ENCODE measurements at places on chromosomes 4 and X. TPM values are rescaled to one million over a fixed set of nuclear protein-coding genes. Genes with fewer than 3 reads are reported as not detected.

- no peak for DNase-seq
These were observed 119.4 kb downstream of the AFAP1 start for GRCh38 chr4:7820031-7820818.

- DNase-seq = no peak
These were observed 3.0 kb downstream of the SASH3 start for GRCh38 chrX:129782706-129783105.

- no peak for DNase-seq
These were observed 1156.7 kb downstream of the FAM133A start for GRCh38 chrX:94830717-94831116.

GRCh38 chr4:183445097-183445428 lies 627 bp downstream of the CDKN2AIP start:
- DNase-seq = no peak

DNA sequence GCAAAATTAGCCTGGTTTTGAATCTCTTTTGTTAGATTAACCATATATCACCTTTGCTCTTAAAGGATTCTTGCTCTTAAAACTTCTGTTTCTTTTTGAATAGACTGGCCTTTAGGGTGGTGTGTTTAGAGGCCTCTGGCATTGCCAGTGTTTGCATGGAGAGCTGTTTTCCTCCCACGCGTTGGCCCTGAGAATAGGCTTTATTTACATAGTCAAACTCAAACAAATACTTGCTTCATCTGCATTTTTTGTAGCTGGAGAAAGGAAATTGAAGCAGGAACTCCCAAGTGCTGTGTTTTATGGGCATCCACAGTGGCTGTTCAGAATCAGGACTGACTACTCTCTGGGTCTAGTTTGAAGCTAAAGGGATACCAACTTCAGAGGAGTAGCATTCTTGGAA lies 2.7 kb downstream of the SHROOM2 start:
- no peak for DNase-seq

DNA sequence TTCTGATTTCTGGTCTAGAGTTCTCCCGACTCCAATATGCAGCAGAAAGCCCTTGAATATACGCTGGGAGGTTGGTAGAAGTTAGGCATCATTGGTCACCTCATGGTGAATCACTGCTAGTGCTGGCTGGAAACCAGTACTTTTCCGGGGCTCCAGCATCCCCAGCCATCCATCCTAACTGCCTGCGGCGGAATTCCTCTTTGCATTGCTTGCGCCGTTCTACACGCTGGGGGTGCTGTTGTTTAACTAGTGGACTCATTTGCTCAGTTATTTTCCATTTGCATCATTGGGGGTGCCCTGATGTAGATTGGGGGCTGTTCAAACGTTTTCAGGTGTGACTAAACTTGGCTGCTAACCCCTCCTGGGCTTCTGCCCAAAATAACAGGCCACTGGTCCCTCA lies 23.3 kb upstream of the GPR50 start:
- DNase-seq = no peak

- no peak for DNase-seq
These were observed 640.3 kb downstream of the TRIML1 start for GRCh38 chr4:188779581-188779980.

GRCh38 chrX:10598540-10598939 lies 21.8 kb downstream of the MID1 start:
- DNase-seq = no peak

DNA sequence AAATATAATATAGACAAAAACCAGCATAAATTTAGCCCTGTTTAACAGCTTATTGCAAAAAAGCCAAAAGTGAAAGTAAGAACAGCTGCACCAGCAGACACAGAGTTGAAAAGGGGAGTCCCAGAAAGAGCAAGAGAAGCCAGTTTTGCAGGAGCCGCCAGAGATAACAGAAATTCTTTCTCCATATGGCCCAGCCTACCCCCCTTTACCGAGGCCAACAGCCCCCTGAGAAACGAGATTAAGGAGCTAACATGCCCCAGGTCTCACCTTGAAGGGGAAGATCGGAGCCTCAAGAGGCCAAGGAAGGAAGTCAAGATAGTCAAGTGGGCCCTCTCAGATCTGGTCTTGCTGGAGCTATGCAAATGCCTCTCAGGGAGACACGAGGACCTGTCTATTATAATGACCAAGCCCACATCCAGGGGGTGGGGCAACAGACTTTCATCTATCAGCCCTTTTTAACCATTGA lies 4.8 kb downstream of the ACOX3 start:
- DNase-seq = peak; percentile 27

DNA sequence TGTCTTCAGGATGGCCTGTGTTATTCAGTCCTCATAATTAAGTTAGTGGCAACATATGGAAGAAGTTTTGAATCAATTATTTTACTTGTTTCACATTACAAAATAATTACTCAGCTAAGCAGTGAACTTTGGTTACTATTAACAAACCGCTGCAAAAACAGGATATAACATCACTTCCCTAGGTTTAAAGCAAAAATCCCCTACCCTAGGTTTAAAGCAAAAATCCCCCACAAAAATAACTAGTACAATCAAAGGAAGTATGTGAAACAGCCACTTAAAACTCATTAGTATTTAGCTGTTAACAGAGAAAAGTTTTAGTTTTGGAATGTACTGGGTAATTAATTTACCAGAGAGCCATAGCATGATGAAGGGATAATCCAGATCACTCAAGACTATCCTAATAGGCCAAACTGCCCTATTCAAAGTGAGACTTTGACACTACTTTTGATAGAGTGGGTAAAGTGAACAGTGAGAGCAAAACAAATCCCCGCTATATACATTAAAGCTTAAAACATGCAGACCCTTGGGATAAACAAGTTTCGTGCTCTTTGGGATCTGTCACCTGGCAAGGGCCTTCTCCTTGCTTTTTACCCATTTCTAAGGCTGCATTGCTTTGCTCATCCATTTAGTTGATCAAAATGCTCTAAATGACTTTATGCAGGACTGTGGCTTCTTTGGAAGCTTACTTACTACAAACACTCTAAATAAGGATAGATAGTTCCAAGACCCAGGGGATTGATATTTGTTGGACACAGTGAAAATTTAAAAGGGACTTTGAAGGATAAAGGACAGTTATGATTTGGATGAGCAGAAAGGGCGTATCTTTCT lies 36.4 kb upstream of the GPR174 start:
- no peak for DNase-seq

DNA sequence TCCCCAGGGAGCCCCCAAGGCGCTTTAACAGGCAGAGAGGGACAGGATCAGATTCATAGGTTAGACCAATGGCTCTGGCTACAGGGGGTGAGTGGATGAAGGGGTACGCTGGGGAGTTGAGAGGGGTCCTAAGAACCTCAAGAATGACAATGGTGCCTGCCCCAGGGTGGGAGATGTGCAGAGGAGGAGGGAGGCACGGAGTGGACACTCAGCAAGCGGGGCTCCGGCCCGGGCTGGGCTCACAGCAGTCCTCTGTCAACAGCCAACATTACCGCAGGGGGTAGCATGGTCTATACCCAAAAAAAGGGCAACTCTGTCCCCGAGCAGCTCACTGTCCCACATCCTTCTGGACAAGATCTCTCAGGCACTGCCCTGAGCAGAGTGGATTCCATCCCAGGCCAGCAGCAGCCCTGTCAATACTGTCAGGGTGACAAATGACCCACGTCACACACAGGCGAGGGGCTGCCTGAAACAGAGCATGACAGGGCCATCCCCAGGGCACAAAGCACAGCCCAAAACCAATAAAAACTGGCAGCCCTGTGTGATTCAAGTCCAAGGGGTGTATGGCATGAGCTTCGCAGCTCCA lies 47.7 kb upstream of the PPP2R2C start:
- DNase-seq = no peak

GRCh38 chrX:14291666-14292500 lies 237.5 kb upstream of the GLRA2 start:
- no peak for DNase-seq

GRCh38 chr4:109755656-109756055 lies 25.8 kb upstream of the PLA2G12A start:
- DNase-seq = no peak

GRCh38 chr4:102500352-102500695 lies 835 bp upstream of the NFKB1 start:
- DNase-seq = no peak

GRCh38 chr4:33057736-33058135 lies 2337.6 kb downstream of the PCDH7 start:
- DNase-seq = no peak

DNA sequence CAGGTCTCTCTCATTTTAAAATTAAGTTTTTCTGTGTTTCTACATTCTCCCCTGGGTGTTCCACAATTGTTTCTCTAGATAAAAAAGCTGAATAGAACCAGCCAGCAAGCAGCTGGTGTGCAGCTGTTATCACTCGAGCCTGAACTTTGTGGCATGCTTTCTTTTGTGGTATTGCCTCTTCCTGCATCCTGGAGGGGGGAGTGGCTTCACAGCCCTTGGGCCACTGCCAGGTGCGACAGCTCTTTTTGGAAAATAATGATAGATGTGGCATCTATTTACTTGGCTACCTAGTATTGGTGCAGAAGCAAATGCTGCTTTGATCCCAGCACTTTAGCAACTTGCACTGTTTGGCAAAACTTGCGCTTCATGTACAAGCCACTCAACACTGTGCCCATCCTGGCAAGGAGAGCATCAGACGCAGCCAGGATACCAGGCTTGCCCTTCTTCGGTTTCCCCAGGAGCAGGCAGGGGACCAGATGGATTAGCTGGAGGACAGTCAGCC lies 69.4 kb downstream of the HMGB2 start:
- no peak for DNase-seq

DNA sequence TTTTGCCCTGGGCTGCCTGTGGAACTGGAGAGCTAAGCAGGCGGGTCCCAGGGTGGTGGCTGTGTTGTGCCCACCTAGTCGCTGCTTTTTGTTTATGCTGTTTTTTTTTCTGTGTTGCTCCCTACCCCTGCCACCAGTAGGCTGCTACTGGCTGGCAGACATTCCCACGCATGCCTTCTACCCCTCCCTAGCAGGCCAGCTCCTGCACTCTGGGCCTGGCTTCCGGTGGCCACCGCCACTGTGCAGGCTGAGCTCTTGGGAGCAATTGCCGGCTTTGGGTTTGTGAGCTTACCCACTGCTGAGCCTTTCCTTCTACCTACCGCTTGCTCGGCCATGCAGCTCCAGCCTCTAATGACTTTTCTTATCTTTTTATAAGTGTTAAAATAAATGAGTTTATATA lies 57.6 kb downstream of the RBM46 start:
- no peak for DNase-seq

GRCh38 chrX:11629593-11630211 lies 36.0 kb downstream of the ARHGAP6 start:
- DNase-seq = no peak

GRCh38 chrX:30301208-30301607 lies 8.0 kb downstream of the NR0B1 start:
- DNase-seq = no peak

GRCh38 chrX:17072721-17073230 lies 126.3 kb downstream of the REPS2 start:
- DNase-seq = no peak

DNA sequence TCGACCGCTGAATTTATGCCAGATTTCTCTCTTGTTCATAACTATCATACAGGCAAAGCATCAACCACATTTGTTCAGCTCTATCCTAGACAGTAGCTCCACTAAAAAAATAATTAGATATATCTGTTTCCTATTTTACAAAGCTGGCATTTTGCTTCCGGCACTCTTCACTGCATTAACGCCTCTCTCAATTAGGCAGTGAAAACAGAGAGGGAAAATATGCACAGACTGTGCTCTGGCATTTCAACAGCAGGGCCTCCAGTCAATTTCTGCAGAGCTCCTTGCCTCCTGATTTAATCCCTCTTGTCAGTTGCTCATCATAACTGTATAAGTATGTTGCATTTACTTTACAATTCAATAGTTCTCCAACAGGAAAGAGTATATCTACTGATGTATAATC lies 666.9 kb upstream of the INTU start:
- no peak for DNase-seq

GRCh38 chrX:72312311-72312940 lies 6.7 kb upstream of the CITED1 start:
- DNase-seq = no peak

DNA sequence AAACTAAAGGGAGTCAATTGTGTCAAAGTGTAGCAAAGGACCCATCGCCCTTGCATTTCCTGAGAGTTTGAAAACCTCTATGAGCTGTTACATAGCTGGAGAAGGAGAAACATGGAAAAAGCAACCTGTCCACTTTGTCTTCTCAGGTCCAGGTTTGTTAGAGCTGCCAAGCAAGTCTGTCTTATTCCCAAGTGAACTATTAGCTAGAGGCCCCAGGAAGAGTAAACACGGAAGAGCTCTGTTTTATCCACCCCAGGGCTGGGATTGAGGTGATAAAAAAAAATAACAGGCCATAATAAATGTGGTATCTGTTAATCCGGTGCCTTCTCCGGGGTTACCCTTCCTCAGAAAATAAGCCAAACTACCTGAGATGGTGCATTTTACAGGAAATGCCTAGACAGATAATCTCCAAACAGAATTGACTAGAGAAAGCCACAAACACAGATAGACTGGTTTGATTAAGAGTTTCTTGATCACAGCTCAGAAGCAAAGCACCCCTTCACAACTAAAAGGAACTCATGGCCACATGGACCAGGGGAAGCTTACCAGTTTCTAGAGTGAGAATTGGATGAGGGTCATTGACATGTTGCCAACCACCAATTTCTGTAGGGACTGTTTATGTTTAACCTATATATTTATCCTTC lies 35.9 kb upstream of the RELL1 start:
- no peak for DNase-seq

DNA sequence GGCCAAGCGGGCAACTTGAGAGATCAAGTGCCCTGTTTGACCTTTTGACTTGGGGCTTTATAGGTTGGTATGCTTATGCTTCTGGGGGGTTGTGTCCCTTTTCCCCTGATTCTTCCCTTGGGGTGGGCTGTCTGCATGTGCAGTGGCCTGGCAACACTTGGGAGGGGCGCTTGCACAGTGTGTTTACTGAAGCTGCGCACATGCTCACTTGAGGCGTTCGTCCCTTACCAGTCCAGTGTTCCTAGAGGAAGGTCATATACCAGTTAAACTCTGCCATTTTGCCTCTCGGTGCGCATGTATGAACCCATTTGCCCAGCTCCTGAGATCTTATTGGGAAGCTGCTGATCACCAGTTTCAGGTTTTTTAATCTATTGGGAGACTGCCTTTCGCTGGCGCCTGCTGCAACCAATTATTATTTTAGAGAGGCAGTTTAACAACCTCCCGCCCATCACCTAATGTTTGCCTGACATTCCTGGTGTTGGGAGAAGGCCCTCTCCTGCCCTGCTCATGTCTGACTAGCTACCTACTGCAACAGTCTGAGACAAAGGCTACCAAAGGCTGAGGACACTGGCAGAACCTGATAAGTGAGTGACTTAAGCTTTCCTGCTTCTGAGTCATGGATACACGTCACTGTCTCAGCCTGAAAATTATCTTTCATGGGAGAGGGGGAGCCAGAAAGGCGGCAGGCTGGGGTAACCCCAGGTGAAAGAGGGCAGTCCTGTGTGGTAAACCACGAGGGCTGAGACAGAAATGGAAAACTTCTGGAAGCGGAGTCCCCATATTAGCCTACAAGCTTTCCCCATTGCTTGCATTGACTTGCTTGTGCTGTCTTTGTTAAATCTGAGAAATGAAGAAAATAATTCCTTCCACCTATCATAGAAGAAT lies 97.6 kb downstream of the CPE start:
- DNase-seq = no peak

- no peak for DNase-seq
These were observed 291.8 kb downstream of the FBXW7 start for GRCh38 chr4:152243896-152244595.

GRCh38 chr4:120443116-120443515 lies 376.5 kb upstream of the MAD2L1 start:
- DNase-seq = no peak

The LIMCH1 gene
- not detected for total RNA-seq

The ENAM gene
- total RNA-seq = not detected

The CXorf49 gene
- not detected for total RNA-seq

The PSMD10 gene
- total RNA-seq = 35.4 TPM

The RBM47 gene
- total RNA-seq = 6.3 TPM

The ADGRG2 gene
- not detected for total RNA-seq

The ZDHHC15 gene
- total RNA-seq = not detected

The POU4F2 gene
- not detected for total RNA-seq

The ARMCX5 gene
- total RNA-seq = 12.4 TPM
